A172 (cell line): ENCODE measurements at places on chromosomes 6 and 20. TPM values are rescaled to one million over a fixed set of nuclear protein-coding genes. Genes with fewer than 3 reads are reported as not detected.
A peak's percentile ranks its signal among the peaks of the same experiment; 100 is the strongest.

GPX5 gene
- total RNA-seq: not detected in 2 replicates

GSTA1 gene
- not detected in 2 replicates for total RNA-seq

WFDC10B gene
- 0.98 TPM in 1 of 2 replicates, not detected in the other for total RNA-seq

TRMT11 gene
- total RNA-seq: 41.2 and 49.2 TPM in 2 replicates

C20orf202 gene
- total RNA-seq: not detected in 2 replicates

SLC23A2 gene
- 22.9 and 25.6 TPM in 2 replicates for total RNA-seq

DEFB132 gene
- total RNA-seq: not detected in 2 replicates

FRMD1 gene
- total RNA-seq: not detected in 2 replicates

KCNK5 gene
- total RNA-seq: not detected in 2 replicates

DNA sequence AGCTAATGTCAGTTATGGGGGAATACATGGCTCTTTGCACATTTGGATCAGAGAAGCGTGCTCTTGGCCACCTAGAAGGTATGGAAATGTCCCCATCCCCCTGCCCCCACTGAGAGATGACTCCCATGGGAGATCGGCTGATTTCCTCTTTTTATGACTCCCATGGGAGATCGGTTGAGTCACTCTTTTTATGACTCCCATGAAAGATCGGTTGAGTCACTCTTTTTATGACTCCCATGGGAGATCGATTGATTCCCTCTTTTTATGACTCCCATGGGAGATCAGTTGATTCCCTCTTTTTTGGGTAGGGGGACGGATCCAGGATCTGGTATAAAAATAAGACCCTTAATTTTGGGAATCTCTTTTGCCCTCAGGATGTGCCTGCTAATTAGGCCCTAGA lies 10.3 kb upstream of the TAAR9 start:
- DNase-seq: peak; percentile 75

DNA sequence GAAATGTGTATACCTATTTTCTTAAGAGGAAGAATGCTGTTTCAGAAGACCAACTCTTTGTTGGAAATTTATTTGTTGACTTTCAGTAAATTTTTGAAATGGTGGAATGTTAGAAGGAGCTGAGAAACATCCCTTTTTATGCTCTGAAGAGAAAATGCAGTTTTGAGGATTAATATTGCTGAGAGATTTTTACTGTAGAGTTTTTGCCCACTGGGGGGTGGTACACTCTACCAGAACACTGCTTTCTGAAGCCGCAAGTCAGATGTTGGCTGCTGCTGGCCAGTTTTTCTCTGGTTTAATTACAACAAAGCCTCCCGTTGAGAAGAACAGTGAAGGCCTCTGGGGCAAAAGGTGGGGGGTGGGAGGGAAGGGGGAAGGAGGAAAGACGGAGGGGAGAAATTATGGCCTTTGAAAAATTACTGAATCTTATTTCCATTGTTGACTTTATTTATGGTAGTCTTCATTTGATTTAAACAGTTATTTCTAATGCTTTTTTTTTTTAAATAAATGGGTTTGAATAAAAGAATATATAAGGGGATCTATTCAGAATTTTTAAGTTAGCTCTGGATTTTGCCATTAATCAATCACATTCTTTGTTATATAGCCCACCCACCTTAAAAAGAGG lies 3.0 kb downstream of the FLRT3 start:
- DNase-seq: peak; percentile 45

DNA sequence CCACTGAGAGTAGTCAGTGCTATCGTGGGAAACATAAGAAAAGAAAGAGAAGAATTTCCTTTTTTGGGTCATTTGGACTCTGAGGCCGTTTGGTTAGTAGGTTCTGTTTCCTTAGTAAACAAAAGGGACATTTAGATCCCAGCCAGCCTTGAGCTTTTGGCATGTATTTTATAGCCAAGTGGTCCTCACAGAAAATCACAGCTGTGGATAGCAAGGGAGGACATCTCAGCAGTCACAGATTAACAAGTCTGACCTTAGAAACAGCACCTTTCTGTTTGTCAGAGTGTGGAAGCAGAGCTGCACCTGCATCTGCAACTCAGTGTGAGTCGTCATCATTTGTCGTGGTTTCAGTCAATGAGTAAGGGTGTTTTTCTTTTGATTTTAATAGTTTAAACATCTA lies 40.5 kb downstream of the FAM120B start:
- peak; percentile 12 for DNase-seq

DNA sequence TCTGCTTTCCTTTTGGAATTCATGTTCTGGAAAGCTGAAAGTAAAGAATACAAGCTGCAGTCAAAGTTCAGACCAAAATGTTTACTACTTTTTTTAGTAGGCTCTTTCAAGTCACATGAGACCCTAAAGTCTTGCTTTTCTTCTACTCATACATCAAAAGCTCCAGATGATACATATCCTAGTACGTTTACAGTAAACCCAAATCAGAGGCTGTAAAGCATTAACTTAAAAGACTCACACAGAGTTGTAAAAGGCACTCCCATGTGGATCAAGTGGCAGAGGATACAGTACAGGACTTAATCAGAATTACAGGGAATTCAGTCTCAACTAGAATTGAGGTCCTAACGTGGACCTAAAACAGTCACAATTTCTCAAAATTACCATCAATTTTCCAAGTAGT lies 40.7 kb downstream of the STK38 start:
- no peak for DNase-seq

GRCh38 chr6:118739696-118740353 lies 88.4 kb upstream of the CEP85L start:
- peak; percentile 4 for DNase-seq

GRCh38 chr6:41280381-41281057 lies 6.0 kb downstream of the TREM1 start:
- no peak for DNase-seq

DNA sequence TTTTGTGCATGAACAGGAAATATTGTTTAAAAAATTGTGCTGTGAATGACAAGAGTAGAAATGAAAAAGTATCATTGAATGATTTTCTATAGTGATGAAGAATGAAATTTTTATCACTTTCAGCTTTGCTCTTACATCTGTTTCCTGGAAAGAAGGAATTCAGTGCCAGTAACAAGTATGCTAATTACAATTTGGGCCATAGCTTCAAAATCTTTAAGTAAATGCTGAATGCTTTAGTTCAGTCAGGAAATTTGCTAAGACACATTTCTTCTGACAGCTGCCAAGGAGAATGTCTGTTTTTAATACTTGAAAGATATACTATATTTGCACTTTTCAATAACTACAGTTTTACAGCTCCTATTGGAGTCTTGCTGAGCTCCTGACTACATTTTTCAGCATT lies 203.7 kb upstream of the RSPO3 start:
- no peak for DNase-seq

GRCh38 chr6:87944541-87944954 lies 103.1 kb upstream of the SPACA1 start:
- DNase-seq: peak; percentile 30

GRCh38 chr20:40883097-40883496 lies 145.5 kb upstream of the TOP1 start:
- DNase-seq: no peak

DNA sequence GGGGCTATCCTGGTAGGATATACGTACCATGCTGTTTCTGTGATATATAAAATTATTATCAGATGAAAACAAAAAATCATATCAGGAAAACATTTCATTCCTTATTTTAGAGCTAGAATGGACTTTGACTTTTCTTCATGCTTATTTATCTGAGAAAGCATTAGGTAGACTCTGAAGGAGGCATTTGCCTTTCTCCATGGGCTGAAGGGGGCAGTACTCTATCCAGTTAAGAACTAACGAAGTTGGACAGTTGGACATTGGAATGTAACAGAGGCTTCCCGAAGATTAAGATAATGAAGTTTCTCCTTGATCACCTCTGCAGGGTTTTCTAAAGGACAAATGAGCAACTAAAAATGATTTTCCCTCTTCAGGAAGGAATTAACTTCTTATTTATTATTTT lies 233.9 kb downstream of the SAMD5 start:
- DNase-seq: no peak

GRCh38 chr6:142400495-142400894 lies 98.7 kb downstream of the ADGRG6 start:
- DNase-seq: peak; percentile 51

- no peak for DNase-seq
Measured at GRCh38 chr6:37109714-37110499, 60.0 kb upstream of the PIM1 start.
